NCI-H2227 treated with DMSO at 0.1 percent for 48 hours (cell line): ENCODE measurements at places on chromosomes 1 and 21.
A peak's percentile ranks its signal among the peaks of the same experiment; 100 is the strongest.

DNA sequence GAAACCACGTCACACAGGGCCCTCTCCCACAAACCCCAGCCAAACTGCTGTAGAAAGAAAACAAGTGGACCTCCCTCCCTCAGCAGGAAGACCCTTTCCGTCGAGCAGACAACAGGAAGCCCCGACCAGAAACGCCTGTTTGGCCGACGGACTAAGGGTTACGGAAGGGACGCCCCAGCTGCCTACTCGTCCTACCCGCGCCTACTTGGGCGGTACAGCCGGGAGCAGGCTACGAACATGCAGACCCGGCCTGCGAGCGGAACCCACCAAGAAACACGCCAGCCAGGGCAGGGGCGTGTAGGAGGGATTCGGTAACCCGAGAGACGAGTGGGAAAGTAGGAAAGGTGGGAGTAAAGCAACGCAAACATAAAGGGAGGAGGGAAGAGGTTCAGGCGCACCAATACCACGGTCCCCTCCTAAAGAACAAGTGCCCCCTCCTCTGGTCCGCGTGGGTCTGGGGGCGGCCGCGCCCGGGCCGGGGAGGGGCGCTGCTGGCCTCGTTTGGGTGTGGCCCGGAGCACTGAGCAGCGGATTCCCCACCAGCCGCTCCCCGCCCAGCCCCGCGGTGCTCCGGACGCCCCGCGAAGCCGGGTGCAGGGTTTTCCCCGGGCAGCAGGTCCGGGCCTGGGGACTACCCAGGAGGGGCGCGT, 450 bp downstream of the S100A10 start:
- no peak for DNase-seq

GRCh38 chr1:108851567-108851966, 5.3 kb downstream of the AKNAD1 start:
- no peak for DNase-seq

DNA sequence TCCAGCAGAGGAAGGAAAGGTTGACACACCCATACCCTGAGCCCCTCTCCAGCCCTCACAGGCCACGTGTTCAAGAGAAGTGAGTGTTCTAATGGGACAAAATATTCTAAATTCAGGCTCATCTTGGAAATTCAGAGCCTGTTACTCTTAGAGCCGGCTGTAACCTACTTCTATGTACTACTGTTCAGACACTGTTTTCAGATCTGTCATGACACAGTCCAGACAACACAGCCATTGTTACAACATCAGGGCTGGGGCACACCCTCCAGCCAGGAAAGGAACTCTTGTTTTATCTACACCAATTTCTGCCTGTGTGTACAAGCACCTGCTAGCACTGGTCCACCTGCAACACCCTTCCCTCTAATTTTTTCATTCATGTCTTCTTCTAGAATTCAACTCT, 145.4 kb upstream of the C8B start:
- no peak for DNase-seq

DNA sequence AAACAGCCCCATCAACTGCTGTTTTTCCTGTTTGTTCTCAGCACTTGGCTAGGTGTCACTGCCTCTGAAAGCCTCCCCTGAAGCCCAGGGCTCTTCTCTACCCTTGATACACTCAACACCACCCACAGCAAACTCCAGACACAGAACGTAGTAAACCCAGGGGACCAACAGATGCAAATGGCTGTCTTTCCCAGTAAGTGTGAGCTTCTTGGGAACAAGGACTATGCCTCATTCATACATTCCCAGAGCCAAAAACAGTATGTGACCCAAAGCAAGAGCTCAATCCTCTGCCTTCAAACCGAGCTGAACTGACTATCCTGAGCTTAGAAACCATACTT, 4.4 kb downstream of the LBR start:
- DNase-seq, result no peak

GRCh38 chr1:29498126-29499103, 262.1 kb downstream of the PTPRU start:
- DNase-seq, result no peak

DNA sequence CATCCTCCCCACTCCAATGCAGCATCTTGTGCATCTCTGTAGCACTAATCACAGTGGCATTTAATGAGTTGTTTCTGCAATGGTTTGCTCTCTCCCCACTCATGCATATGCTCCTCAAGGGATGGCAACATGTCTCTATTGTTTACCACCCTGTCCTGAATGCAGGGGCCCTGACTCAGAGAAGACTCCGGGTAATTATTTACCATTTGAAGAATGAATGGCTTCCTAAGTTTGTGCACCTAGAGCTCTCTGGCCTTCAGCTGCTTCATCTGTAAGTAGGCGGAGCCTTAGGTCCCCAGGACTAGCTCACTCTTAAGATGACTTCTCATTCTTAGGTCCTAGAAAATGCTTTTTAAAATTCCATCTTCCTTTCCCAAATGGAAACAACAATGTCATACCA, 63.7 kb upstream of the IGSF21 start:
- DNase-seq, result no peak

- DNase-seq, result no peak
Measured at GRCh38 chr1:91791103-91791502, 94.8 kb downstream of the TGFBR3 start.

DNA sequence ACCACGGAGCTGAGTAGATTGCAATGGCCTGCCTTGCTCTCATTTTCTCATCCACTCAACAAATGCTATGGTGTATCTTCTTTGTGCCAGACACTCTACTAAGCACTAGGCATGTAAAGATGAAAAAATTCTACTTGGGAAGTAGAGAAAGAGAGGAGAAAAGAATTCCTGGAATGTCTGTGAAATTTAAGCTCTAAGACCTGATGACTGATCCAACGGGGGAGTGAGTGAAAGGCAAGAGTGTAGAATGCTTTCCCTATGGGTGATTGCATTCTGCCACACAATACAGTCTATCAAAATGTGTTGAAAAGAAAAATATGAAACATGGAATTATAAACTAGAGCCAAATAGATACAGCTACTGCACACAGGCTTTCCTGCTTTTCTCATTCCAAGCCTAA, 82.3 kb downstream of the CYYR1 start:
- no peak for DNase-seq

DNA sequence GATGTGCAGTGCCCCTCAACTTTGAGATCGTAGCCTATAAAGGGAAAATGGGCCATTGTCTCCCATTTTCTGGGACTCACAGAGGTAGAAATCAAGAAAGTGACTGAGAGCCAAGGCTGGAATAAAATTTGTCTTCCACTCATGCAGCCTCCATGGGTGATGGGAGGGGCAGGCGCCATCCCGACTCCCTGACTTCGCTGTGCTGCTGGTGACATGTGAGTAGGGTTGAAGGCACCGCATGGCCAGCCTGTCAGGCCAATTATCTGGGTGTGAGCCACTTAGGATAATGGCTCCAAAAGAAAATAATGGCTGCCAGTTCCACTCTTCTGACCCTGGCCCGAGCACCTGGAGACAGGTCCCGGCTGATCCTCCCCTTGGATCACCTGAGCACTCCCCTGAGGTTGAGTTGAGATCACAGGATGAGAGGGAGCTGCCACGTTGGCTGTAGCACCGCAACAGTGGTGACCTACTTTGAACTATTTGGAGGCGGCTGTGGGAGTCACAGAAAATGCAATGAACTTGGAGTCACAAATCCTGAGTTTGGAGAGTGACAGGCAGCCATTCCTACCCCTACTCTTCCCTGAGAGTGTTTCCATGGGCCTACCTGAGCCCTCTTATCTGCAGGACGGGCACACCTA, 26.3 kb downstream of the CAPN9 start:
- DNase-seq, result peak; percentile 28

- no peak for DNase-seq
Measured at GRCh38 chr1:93000751-93001175, 39.5 kb upstream of the DIPK1A start.

GRCh38 chr1:217574265-217574949, 56.5 kb downstream of the GPATCH2 start:
- DNase-seq, result no peak

- DNase-seq, result no peak
Measured at GRCh38 chr1:107494061-107494460, 353.2 kb downstream of the NTNG1 start.
